NCI-H146 (cell line): ENCODE measurements at places on chromosomes 3 and 15.

- no peak for DNase-seq
These were observed 23.4 kb upstream of the NRG4 start for GRCh38 chr15:76035593-76035992.

GRCh38 chr15:50358845-50359244, 3.8 kb upstream of the GABPB1 start:
- DNase-seq, result peak; percentile 4

GRCh38 chr3:145175626-145176025, 985.4 kb downstream of the PLOD2 start:
- no peak for DNase-seq

- DNase-seq, result no peak
These were observed 76.4 kb downstream of the AKAP13 start for GRCh38 chr15:85456798-85457197.

DNA sequence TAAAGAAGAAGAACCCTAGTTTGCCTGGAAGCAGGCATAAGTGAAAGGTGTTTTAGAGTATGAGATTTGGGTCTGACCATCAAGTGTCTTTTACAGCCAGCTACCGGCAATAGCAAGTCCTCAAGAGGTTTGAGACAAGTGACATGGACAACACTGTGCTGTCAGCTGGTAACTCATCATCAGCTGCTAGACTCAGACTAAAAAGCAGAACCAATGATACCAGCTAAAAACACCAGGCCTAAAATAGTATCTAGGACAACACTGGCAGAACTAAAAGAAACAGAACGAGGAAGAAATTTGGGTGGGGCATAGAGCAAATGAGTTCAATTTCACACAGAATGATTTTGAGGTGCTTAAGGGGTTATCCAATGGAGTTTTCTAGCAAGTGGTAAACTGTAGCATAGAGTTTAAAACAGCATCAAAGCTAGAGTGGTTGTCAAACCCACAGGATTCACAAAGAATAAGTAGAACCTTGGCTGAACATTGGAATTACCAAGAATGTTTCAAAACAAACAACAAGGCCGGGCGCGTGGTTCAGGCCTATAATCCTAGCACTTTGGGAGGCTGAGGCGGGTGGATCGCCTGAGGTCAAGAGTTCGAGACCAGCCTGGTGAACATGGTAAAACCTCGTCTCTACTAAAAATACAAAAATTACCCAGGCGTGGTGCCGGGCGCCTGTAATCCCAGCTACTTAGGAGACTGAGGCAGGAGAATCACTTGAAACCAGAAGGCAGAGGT, 3.9 kb downstream of the CIAO2A start:
- DNase-seq, result no peak

- DNase-seq, result no peak
These were observed 86.6 kb downstream of the SNRK start for GRCh38 chr3:43372809-43373559.

DNA sequence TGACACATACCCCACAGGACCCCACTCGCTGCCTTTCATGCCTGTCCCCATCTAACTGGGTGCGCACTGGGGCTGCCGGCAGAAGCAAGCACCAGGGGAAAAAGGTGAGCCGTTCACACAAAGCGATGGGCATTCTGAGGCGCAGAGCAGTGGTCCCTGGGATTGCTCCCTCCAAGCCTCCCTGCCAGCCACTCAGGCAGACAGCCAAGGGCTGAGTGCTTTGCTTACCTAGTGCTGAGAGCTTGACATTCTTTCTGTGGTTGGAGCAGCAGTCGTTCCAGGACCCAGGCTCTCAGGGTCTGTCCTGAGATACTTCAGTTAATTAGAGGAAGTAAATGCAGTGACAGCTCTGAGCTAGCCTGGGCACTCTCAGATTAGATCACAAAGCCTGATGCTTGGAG, 5.7 kb downstream of the ESYT3 start:
- DNase-seq, result no peak

DNA sequence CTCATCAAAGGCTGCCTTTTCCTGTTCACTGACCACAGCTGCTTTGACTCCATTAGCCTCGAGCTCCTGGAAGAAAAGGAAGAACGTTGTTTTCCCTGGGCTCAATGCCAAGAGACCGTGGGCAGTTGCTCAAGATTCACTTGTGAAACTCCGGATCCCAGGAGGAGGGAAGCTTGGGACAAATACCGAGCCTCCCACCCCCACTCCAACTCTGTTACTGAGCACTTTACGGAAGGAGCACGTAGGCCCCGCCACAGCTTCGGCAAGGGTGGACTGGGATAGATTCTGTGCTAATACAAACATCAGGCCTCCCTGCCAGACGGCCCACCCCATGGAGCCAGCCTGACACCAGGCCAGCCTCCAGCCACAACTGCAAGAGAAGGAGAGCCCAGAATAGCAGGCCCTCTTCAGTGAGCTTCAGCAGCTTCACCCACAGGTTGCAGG, 10.8 kb upstream of the FANCD2 start:
- no peak for DNase-seq

DNA sequence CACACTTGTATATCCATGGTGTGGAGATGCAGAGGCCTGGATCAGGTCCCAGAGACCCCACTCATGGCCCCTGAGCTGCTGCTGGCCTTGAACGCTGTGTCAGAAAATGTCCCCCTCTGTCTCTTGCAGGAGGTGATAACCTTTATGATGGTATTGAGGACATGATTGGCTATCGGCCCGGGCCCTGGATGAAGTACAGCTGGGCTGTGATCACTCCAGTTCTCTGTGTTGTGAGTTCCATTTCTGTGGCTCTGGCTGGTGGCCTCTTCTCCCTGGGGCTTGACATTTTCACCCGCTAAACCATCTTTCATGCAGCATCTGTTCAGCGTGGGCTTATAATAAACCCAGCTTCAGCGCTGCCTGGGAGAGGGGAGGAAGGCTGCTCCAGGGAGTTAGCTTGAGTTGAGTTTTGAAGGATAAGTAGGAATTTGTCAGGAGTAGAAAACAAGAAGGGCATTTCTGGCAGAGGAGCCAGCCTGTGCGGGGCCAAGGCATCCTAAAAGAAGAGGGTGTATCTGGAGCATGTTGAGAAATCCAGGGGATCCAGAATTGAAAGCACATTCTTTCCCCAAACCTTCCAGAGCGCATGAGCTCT, 61.1 kb downstream of the GRIP2 start:
- no peak for DNase-seq

DNA sequence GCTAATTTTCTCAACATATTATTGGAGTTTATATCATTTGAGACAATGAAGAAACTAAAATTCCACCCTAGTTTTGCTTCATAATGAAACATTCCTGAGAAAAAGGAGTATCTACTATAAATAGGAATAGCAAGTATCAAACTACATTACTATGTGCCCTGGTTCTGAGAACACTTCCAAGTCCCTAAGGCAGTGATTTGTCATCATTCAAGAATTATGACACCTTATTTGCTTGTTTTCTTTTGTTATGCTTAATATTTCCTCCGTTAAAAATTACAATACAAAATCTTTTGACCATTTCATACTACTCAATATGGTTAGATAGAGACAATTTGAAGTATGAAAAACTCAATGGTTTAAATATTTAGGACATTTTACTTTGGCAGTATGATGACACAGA, 707.8 kb upstream of the GOLIM4 start:
- DNase-seq, result no peak

DNA sequence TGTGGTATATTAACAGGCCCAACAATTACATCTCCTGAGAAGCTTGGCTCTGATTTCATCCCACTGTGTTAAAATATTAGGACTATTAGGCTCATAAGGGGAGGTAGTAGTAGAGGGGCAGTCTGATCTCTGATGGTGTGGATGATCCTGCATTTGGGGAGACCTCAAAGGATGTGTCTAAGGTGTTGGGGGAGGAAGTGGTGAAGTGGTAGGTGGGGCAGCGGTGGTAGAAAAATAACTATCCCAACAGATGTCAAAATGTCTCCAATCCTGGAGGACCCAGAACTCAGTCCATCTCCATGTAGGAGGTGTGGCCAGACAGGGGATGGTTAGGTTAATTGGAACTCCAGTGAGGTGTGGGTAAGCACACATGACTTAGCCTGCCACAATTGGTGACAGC, 10.4 kb upstream of the IQCF6 start:
- DNase-seq, result no peak

GRCh38 chr3:152051501-152052404, 178.3 kb downstream of the SUCNR1 start:
- peak; percentile 97 for DNase-seq

- no peak for DNase-seq
These were observed 1034.6 kb downstream of the DIPK2A start for GRCh38 chr3:145006271-145006670.

DNA sequence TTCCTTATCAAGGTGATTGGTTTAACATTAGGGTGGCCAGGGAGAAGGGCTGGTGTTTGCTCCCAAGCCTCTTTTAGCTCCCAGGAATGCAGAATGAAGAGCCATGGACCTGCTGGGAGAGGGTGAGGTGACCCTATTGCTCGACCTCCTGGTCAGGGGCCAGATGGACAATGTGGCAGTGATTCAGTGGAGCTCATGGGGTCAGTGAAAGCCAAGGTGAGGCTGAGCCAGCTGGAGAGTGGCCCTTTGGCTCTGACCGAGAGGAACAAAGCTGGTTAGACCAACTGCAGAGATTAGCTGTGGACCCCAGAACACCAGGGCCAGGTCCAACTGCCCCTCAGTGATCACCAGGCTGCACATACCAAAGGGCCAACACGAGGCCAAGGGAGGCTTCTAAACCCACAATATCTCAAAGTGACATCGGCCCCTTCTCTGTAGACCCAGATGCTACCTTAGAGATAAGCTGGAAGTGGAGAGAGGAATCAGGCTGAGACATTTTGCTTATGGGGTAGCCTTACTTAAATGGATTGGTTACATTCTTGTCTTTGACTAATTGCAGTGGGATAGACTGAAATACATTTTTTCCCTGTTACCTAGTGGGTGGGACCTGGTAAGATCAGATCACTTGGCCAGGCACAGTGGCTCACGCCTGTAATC, 15.8 kb upstream of the BTBD1 start:
- DNase-seq, result no peak

DNA sequence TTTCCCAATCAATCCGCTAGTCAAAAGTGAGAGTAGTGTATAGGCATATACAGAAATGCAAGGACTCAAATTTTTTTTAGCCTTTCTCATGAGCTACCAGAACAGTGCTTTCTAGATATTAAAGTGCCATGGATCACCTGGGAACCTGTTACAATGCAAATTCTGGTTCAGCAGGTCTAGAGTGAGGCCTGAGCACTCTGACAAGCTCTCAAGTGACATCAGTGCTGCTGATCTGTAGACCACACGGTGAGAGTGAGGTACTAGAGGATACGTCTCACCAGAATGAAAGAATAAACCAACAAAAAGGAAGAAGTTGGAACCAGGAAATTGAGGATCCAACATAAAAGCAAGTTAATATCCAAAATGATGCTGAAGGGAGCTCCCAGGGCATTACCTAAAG, 16.0 kb upstream of the PLA2G4D start:
- no peak for DNase-seq

DNA sequence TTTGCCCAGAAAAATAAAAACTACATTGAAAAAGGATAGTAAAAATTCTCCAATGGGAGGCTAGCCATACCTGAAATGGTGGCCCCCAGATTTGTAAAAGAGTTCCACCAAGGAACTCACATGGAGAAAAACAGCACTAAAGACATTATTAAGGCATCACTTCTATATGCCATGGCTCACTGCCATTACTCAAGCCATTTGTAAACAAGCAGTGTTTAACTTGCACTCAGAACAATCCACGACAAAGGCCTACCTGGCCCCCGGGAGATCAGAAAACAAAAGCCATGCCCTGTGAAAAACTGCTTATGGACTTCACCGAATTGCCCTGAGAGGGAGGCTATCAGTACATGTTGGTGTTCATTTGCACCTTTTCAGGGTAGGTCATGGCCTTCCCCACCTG, 19.6 kb downstream of the CCR8 start:
- DNase-seq, result peak; percentile 20

DNA sequence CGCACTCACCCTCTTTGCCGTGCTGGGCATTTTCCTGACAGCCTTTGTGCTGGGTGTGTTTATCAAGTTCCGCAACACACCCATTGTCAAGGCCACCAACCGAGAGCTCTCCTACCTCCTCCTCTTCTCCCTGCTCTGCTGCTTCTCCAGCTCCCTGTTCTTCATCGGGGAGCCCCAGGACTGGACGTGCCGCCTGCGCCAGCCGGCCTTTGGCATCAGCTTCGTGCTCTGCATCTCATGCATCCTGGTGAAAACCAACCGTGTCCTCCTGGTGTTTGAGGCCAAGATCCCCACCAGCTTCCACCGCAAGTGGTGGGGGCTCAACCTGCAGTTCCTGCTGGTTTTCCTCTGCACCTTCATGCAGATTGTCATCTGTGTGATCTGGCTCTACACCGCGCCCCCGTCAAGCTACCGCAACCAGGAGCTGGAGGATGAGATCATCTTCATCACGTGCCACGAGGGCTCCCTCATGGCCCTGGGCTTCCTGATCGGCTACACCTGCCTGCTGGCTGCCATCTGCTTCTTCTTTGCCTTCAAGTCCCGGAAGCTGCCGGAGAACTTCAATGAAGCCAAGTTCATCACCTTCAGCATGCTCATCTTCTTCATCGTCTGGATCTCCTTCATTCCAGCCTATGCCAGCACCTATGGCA, 41.1 kb upstream of the CSTA start:
- peak; percentile 30 for DNase-seq

DNA sequence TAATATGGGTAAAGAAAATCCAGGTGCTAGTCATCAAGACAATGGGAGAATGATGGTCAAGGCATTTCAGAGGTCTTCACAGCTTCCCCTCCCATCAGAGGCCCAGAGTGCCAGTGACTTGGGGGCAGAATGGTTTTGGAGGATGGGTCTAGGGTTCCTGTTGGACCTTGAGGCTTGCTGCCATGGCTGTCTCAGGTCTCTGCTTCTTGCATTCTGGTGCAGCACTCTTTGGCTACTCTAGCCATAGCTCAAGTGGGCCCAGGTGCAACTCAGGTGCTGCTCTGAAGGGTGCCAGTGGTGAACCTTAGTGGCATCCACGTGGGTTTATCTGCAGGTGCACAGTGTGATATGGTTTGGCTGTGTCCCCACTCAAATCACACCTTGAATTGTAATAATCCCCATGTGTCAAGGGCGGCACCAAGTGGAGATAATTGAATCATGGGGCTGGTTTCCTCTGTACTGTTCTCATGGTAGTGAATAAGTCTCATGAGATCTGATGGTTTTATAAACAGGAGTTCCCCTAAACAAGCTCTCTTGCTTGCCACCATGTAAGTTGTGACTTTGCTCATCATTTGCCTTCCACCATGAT, 48.5 kb upstream of the PEX5L start:
- DNase-seq, result peak; percentile 68

DNA sequence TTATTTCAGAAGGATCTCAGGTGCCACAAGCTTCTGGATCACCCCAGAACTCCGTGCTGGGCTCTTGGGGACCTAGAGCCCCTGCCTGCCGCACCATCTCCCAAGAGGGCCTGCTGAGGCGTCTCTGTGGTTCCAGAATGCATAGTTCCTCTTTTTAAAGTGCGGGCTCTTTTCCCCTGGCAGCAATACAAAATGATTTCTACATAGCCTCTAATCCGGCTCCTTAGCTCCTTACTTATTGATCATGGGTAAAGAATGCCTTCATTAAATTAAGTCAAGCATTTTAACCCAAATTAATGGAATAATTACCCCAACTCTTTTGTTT, 121.9 kb downstream of the ATP10A start:
- DNase-seq, result no peak

- no peak for DNase-seq
These were observed 15.0 kb downstream of the INTS14 start for GRCh38 chr15:65595960-65596359.
